ENCODE measurements at places on chromosomes 3 and 15. TPM values are rescaled to one million over a fixed set of nuclear protein-coding genes. Genes with fewer than 3 reads are reported as not detected.

GRCh38 chr3:102114264-102114979, 265.1 kb downstream of the NFKBIZ start:
- DNase-seq = no peak
- H3K27ac ChIP-seq = no peak overlapping the region
- H3K27me3 ChIP-seq = no peaks in the 10 kb centered on the region

DNA sequence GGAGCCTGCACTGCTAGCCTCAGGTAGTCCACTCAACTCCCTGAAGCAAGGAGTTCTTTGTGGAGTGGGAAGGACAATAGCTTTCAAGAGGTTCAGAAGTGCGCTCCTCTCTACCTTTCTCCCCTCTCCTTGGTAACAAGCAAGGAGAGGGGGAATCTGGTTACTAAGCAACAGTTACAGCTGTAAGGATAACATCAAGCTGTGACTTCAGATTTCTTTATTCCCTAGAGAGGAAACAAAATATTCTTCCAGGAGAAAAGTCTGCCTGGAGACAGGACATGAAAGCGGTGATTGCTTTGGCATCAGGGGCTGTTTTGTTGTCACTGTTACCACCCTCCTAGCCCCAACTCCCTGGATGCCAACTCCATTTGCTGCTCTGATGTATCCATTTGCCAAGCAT, 70.4 kb downstream of the TRANK1 start:
- H3K36me3 ChIP-seq = no peaks in the 10 kb centered on the region
- DNase-seq = no peak
- H3K27ac ChIP-seq = no peak overlapping the region
- H3K27me3 ChIP-seq = no peaks in the 10 kb centered on the region

DNA sequence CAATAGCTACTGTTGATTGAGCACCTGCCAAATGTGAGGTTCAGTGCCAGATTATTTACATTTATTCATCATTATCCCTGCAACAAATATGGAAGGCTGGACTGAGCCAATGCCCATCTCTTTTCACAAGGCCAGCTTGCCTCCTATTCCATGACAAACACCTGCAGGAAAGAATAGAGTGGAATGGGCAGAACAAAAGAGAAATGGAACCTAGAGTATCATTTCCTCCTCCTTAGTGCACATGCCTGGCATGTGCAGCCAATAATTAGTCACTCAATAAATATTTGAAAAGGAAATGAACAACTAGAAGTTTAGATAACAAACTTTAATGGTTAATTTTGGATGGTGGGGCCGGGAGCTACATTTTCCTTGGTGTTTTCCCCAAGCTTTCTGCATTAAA, 61.4 kb upstream of the MYRIP start:
- H3K27me3 ChIP-seq = no peaks in the 10 kb centered on the region
- H3K36me3 ChIP-seq = no peaks in the 10 kb centered on the region
- no peak overlapping the region for H3K4me3 ChIP-seq
- H3K27ac ChIP-seq = no peak overlapping the region

GRCh38 chr3:81869382-81869781, 107.9 kb upstream of the GBE1 start:
- no peak overlapping the region for H3K4me3 ChIP-seq
- DNase-seq = no peak
- H3K27me3 ChIP-seq = no peaks in the 10 kb centered on the region
- no peak overlapping the region for H3K27ac ChIP-seq

DNA sequence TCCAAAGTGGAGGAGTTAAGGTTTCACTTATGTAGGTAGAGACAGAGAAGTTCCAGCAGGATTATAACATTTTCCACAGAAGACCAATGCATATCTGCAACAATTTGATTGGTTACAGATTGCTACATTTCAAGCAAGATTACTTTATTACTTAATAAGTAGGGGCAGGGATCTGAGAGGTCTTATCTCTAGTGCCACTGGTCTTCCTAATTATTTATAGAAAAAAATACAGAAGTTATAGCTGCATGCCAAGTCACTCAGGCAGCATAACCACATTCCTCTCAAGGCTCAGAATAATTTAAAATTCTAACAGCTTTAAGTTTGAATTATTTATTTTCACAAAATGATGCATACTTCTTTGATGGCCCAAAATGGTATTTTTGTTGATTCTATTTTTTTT, 30.5 kb downstream of the RAD54L2 start:
- DNase-seq = no peak
- H3K4me3 ChIP-seq = no peak overlapping the region
- H3K27ac ChIP-seq = no peak overlapping the region
- no peaks in the 10 kb centered on the region for H3K36me3 ChIP-seq

DNA sequence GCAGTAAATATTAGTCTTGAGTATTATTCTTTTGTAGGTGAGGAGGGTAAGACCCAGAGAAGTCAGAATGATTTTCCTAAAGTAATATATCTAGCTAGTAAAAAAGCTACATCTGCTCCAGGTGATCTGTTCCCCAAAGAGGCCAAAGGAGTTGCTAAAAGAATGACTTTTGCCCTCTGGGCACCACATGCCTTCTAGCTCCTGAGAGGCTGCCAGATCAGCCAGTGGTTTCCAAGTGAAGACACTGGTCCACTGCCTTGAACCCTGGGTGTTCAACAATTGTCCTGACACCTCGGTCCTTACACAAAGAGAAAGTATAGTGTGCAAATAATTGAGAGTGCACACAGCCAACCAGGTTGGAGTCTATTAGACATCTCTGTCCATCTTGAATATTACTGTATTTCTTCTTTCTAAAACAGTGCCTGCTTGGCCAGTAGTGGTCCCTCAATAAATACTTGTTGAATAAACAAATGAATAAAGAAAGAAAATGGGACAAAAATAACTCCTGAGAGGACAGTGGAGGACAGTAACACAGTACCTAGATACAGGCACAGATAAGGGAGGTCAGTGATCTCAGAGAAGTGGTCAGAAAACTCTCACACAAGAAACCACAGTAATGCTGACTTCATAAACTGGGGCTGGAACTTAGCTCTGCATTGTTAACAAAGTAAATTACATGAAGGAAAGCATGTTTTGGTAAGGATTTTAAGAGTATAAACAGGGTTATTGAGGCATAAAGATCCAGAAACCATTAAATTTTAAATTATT, 56.6 kb upstream of the CSTA start:
- H3K4me1 ChIP-seq = no peaks in the 10 kb centered on the region
- DNase-seq = no peak
- H3K27ac ChIP-seq = no peak overlapping the region
- H3K27me3 ChIP-seq = 0 out of 2 replicates have a peak, but pooled peaks cover under 1% of the 10 kb centered on the region
- no peak overlapping the region for H3K4me3 ChIP-seq

Gene TGM4
- total RNA-seq = not detected

Gene CD80
- not detected for total RNA-seq

Gene AHSG
- not detected for total RNA-seq

Gene TSC22D2
- 11.5 TPM for total RNA-seq

Gene PRR20G
- not detected for total RNA-seq

Gene TMEM266
- 0.38 TPM for total RNA-seq
